ENCODE measurements at places on chromosomes 5 and 9. TPM values are rescaled to one million over a fixed set of nuclear protein-coding genes. Genes with fewer than 3 reads are reported as not detected.

Gene IFNA21
- total RNA-seq = not detected

Gene SPATA31D4
- not detected for total RNA-seq

Gene ROPN1L
- 11.5 TPM for total RNA-seq

Gene NUTM2F
- not detected for total RNA-seq

Gene EQTN
- total RNA-seq = not detected

Gene CCL28
- total RNA-seq = 7.7 TPM

Gene AGGF1
- total RNA-seq = 20.4 TPM

Gene RNF183
- not detected for total RNA-seq

Gene LHX3
- not detected for total RNA-seq

Gene LMX1B
- 0.21 TPM for total RNA-seq

DNA sequence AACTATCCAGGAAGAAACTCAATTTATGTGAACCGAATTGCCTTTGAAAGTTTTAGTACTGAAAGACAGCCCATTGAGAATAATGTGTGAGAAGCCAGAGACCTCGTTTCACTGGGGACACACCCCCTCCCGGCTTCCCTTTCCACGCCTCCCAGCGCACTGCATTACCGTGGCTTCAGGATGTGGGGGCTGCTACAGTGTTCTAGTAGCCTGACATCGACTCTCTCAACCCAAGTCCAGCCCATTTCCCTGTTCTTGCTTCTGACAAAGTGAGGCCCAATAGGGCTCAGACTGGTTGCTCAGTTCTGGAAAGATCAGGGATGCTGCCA is 3.5 kb downstream of the PAX5 start:
- H3K27me3 ChIP-seq = peaks cover 100% of the 10 kb centered on the region
- H3K27ac ChIP-seq = no peak overlapping the region
- no peak overlapping the region for H3K4me3 ChIP-seq
- H3K4me1 ChIP-seq = peaks cover 53% of the 10 kb centered on the region
- no peak for DNase-seq
- no peaks in the 10 kb centered on the region for H3K36me3 ChIP-seq

- no peak for DNase-seq
- H3K27me3 ChIP-seq = no peaks in the 10 kb centered on the region
- no peak overlapping the region for H3K27ac ChIP-seq
- H3K4me3 ChIP-seq = no peak overlapping the region
Observed at GRCh38 chr5:98157368-98157767, 616.1 kb upstream of the RGMB start.

DNA sequence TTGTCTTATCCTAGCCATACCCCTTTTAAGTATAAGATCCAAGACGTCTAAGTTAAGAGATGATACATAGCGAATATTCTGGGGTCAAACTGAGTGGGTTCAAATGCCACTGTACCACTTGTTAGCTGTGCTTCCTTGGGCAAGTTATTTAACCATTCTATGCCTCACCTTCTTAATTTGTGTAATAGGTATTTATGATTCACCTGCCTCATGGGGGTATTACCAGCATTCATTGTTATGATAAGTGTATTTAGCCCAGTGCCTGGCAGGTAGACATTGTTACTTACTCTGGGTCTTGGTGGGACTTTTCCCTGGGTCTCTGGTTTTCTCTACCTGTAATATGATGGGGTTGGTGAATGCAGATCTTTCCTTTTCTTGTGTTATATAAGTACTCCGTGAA is 3.8 kb downstream of the LARP1 start:
- no peak for DNase-seq
- H3K27me3 ChIP-seq = no peaks in the 10 kb centered on the region

- H3K36me3 ChIP-seq = no peaks in the 10 kb centered on the region
- DNase-seq = no peak
- no peaks in the 10 kb centered on the region for H3K4me1 ChIP-seq
- H3K27me3 ChIP-seq = no peaks in the 10 kb centered on the region
- no peak overlapping the region for H3K4me3 ChIP-seq
- no peak overlapping the region for H3K27ac ChIP-seq
Observed at GRCh38 chr5:169826618-169827017, 153.7 kb downstream of the INSYN2B start.

DNA sequence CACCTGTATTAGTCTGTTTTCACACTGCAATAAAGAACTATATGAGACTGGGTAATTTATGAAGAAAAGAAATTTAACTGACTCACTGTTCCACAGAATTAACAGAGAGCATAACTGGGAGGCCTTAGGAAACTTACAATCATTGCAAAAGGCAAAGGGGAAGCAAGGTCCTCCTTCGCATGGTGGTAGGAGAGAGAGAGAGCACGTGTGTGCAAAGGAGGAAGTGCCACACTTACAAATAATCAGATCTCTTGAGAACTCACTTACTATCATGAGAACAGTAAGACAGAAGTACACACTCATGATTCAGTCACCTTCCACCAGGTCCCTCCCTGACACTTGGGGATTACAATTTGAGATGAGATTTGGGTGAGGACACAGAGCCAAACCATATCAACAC is 258.7 kb downstream of the TRIM32 start:
- H3K27ac ChIP-seq = no peak overlapping the region
- no peak for DNase-seq
- H3K4me1 ChIP-seq = no peaks in the 10 kb centered on the region
- no peaks in the 10 kb centered on the region for H3K36me3 ChIP-seq

GRCh38 chr5:108727236-108727650 is 20.5 kb upstream of the FER start:
- H3K4me1 ChIP-seq = peaks cover 12% of the 10 kb centered on the region
- H3K27me3 ChIP-seq = no peaks in the 10 kb centered on the region
- peak; percentile 55 for DNase-seq
- H3K27ac ChIP-seq = peak overlapping the region; percentile 98
- peak overlapping the region; percentile 80 for H3K4me3 ChIP-seq

- no peak overlapping the region for H3K27ac ChIP-seq
- no peak for DNase-seq
- H3K4me1 ChIP-seq = peaks cover 11% of the 10 kb centered on the region
- H3K27me3 ChIP-seq = peaks cover 5% of the 10 kb centered on the region
- no peak overlapping the region for H3K4me3 ChIP-seq
Observed at GRCh38 chr9:136705564-136705963, 6.8 kb upstream of the DIPK1B start.

GRCh38 chr5:118960557-118960956 is 27.8 kb downstream of the DTWD2 start:
- DNase-seq = no peak
- no peak overlapping the region for H3K4me3 ChIP-seq
- no peaks in the 10 kb centered on the region for H3K36me3 ChIP-seq
- H3K27me3 ChIP-seq = no peaks in the 10 kb centered on the region

DNA sequence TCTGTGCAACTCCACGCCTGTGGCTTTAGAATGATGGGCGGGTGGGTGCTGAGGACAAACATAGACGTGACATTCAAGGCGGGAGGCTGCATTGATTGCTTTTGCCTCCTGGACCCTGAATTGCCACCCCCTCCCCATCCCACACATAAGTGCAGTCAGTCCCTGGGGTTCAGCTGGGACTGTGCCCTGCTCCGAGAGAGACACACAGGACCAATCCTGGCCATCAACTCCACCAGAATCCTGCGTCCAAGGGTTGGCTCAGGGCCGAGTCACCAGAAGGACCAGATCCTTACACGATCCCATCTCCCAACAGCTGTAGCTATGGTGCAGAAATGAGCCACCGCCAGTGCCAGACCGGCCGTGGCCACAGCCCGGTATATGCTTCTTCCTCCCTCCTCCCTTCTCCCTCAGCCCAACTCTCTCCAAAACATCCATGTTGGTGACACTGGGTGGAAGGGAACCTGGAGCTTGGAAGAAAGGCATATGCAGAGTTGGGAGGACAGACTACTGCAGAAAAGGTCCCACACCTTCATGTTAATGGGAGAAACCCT is 27.4 kb downstream of the IRX2 start:
- H3K4me3 ChIP-seq = no peak overlapping the region
- no peaks in the 10 kb centered on the region for H3K27me3 ChIP-seq
- no peaks in the 10 kb centered on the region for H3K4me1 ChIP-seq
- no peak overlapping the region for H3K27ac ChIP-seq
- no peak for DNase-seq

- no peaks in the 10 kb centered on the region for H3K36me3 ChIP-seq
- H3K27me3 ChIP-seq = no peaks in the 10 kb centered on the region
- no peak overlapping the region for H3K27ac ChIP-seq
- DNase-seq = no peak
- H3K4me1 ChIP-seq = peaks cover 10% of the 10 kb centered on the region
Observed at GRCh38 chr9:129221233-129221632, 43.2 kb upstream of the IER5L start.

- no peak for DNase-seq
- no peaks in the 10 kb centered on the region for H3K36me3 ChIP-seq
- no peaks in the 10 kb centered on the region for H3K27me3 ChIP-seq
- H3K27ac ChIP-seq = no peak overlapping the region
Observed at GRCh38 chr9:29449306-29449705, 1876.0 kb upstream of the C9orf72 start.

DNA sequence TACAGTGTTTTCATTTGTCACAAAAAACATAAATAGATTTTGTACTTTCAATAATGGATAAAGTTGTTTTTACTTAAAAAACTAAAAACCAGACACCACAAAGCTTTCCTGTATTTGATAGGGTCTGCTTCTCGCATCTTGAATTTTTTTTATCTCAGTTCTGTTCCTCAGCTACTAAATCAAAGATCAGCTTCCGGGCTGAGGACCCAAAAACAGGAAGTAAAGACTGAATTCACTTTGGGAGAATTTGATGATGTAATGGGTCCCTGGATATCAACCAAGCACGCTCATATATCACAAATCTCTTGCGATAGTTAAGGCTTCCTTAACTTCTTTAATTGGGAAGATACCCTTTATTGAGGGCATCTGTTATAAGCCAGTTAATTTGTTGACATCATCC is 24.1 kb downstream of the ITK start:
- H3K27ac ChIP-seq = no peak overlapping the region
- no peaks in the 10 kb centered on the region for H3K36me3 ChIP-seq
- H3K4me1 ChIP-seq = no peaks in the 10 kb centered on the region
- no peaks in the 10 kb centered on the region for H3K27me3 ChIP-seq
- H3K4me3 ChIP-seq = no peak overlapping the region

- H3K36me3 ChIP-seq = no peaks in the 10 kb centered on the region
- H3K27ac ChIP-seq = no peak overlapping the region
- no peaks in the 10 kb centered on the region for H3K27me3 ChIP-seq
- H3K4me1 ChIP-seq = peaks cover 21% of the 10 kb centered on the region
Observed at GRCh38 chr5:113166852-113167366, 190.3 kb downstream of the DCP2 start.

- no peaks in the 10 kb centered on the region for H3K4me1 ChIP-seq
- DNase-seq = no peak
- H3K4me3 ChIP-seq = no peak overlapping the region
- peaks cover 9% of the 10 kb centered on the region for H3K36me3 ChIP-seq
- H3K27ac ChIP-seq = no peak overlapping the region
Observed at GRCh38 chr5:180253036-180253824, 38.7 kb downstream of the MAPK9 start.

DNA sequence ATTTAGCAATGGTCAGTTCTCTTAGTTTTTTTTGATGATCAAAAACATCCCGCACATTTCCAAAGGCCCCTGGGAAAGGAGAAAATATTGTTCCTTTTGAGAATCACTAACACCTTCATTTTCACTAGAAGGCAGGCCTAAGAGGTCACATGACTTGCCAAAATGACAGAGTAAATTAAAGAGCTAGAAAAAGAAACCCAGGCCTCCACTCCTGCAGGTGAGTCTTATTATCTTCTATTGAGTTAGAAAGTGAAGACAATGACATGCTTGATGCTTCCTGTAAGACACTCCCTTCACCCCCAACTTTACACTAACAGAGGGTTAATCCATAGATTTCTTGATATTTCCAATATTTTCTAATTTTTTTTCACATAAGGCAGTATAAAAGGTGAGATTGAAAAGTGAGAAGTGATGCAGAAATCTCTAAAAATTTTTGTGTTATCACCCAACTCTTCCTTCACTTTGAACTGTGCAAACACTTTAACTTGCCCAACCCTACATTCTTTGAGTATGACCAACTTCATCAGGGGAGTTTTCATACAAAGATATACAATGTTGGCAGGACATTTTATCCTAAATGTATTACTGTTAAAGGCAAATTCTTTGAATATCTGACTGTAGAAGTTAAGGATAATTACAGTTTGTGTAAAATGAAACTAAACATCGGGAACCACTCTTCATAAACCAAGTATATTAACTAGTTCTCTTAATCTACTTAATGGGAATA is 57.1 kb downstream of the SUB1 start:
- no peaks in the 10 kb centered on the region for H3K4me1 ChIP-seq
- H3K36me3 ChIP-seq = no peaks in the 10 kb centered on the region
- H3K27me3 ChIP-seq = no peaks in the 10 kb centered on the region
- H3K27ac ChIP-seq = no peak overlapping the region
- DNase-seq = no peak

GRCh38 chr9:100087218-100087617 is 11.6 kb downstream of the ERP44 start:
- H3K4me3 ChIP-seq = no peak overlapping the region
- no peaks in the 10 kb centered on the region for H3K27me3 ChIP-seq
- peaks cover 23% of the 10 kb centered on the region for H3K4me1 ChIP-seq
- H3K36me3 ChIP-seq = no peaks in the 10 kb centered on the region
- DNase-seq = no peak

DNA sequence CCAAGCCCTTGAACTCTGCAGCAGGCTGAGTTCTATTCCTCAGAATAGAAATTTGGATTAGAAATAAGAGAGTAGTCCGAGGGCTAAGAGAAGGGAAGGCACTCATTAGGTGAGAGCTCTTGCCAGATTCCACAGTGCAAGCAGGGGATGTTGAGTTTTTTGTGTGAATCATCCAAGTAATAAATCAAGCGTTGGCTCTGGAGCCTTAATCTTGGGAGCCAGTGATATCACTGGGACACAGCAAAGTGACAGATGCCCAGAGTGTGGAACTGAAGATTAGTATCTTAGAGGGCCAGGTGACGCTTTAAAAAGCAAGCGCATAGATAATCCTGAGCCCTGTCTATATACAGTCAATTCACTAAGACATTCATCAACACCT is 60.3 kb downstream of the FOXD1 start:
- peaks cover 40% of the 10 kb centered on the region for H3K27me3 ChIP-seq
- no peak overlapping the region for H3K27ac ChIP-seq
- no peaks in the 10 kb centered on the region for H3K36me3 ChIP-seq
- H3K4me3 ChIP-seq = no peak overlapping the region
- peaks cover 5% of the 10 kb centered on the region for H3K4me1 ChIP-seq
- no peak for DNase-seq

GRCh38 chr5:34692786-34693185 is 36.7 kb downstream of the RAI14 start:
- H3K27me3 ChIP-seq = no peaks in the 10 kb centered on the region
- DNase-seq = no peak
- H3K27ac ChIP-seq = no peak overlapping the region
- H3K4me3 ChIP-seq = no peak overlapping the region

- H3K36me3 ChIP-seq = no peaks in the 10 kb centered on the region
- H3K27ac ChIP-seq = peak overlapping the region; percentile 85
- H3K4me3 ChIP-seq = no peak overlapping the region
- DNase-seq = peak; percentile 66
Observed at GRCh38 chr5:67214707-67215447, 18.3 kb upstream of the CD180 start.

- H3K4me1 ChIP-seq = peaks cover 19% of the 10 kb centered on the region
- DNase-seq = no peak
- H3K36me3 ChIP-seq = no peaks in the 10 kb centered on the region
- no peak overlapping the region for H3K27ac ChIP-seq
- no peak overlapping the region for H3K4me3 ChIP-seq
Observed at GRCh38 chr5:132677682-132678400, 4.1 kb downstream of the IL4 start.

GRCh38 chr5:1747079-1747802 is 52.4 kb downstream of the MRPL36 start:
- peaks cover under 1% of the 10 kb centered on the region for H3K27me3 ChIP-seq
- no peaks in the 10 kb centered on the region for H3K4me1 ChIP-seq
- no peak overlapping the region for H3K4me3 ChIP-seq
- H3K36me3 ChIP-seq = no peaks in the 10 kb centered on the region
- no peak overlapping the region for H3K27ac ChIP-seq
